ENCODE measurements at places on chromosomes 11 and 22.

GRCh38 chr11:64969209-64969608 lies 2.7 kb downstream of the MAJIN start:
- DNase-seq, result peak; percentile 29

GRCh38 chr22:48750282-48750681 lies 1077.4 kb downstream of the BRD1 start:
- no peak for DNase-seq

DNA sequence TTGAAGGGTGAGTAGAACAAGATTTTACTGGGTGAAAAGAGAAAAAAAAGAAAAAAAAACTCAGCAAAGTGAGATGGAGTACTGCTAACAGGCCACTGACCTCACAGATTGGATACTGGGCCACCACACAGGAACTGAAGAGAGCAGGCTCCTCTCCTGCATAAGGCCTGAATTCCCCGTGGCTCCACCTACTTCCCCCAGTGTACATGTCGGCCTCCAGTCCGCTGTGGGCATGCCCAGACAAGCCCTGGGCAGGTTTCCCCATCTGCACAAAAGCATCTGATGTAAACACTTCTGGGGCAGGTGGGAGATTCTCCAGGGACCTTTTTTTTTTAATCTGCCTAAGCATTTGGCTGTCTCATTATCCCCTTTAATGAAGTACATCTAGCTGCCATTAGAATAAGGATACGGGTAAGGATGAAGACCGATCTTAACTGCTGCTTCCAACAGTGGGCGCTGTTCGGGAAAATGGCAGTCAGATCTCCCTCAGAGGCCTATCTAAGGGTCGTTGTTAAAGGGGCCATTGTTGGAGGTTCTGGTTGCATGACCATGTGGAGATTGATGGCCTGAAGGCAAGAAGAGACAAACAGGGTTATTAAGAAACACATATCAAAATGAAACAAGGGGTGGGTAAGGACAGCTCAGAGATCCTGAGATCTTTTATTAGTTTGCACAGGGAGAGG lies 48.5 kb downstream of the MS4A13 start:
- no peak for DNase-seq

DNA sequence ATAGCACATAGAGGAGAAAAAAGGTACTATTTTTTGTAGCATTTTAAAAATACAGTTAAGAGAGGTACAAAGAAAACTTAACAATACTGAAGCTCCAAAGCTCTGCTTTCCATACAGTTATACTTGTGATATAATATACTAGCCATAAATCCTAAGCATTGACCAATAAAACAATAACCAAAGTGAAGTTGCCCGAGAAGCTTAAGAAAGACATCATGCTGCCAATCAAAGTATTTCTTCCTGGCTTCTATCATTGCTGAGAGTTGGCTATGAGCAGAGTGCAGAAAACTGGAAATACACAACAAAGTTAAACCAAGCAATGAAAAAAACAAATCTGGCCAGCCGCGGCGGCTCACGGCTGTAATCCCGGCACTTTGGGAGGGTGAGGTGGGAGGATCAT lies 84.2 kb downstream of the RBFOX2 start:
- DNase-seq, result no peak

- DNase-seq, result no peak
These were observed 55.2 kb downstream of the NECTIN1 start for GRCh38 chr11:119673759-119674336.

DNA sequence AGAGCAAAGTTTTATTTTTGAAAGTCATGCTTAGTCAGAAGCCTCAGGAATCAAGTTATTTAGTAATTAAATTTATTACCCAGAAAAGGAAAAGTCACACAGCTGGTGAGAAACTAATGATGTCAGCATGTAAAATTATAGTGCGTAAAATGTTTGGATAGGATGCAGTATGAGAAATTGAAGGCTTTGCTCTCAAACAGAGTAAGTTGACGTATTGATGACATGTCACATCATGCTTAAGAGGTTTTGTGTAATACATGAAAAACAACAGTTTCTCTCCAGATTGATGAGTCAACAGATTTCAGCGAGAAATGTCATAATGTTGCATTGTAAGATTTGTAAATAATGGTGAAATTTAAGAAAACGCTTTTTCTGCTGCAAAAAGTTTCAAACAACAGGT lies 769.8 kb downstream of the METTL15 start:
- DNase-seq, result peak; percentile 9

- no peak for DNase-seq
These were observed 532.1 kb downstream of the BUD13 start for GRCh38 chr11:116240710-116241109.

DNA sequence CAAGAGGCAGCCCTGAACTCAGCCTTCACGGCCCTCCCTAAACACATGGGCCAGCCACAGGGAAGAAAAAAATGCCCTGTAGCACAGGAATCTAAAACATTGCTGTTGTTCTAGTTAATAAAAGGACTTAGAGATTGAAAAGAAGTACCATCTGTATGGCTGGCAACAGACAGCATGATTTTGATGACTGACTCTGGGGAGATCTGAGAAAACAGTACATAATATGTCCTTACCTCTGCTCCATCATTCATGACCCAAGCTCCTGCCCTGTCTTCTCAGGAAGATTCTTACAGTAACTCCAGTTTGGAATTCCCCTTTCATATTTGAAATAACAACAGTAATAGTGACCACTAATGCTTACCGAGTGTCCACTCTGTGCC lies 244.2 kb downstream of the ETS1 start:
- no peak for DNase-seq

DNA sequence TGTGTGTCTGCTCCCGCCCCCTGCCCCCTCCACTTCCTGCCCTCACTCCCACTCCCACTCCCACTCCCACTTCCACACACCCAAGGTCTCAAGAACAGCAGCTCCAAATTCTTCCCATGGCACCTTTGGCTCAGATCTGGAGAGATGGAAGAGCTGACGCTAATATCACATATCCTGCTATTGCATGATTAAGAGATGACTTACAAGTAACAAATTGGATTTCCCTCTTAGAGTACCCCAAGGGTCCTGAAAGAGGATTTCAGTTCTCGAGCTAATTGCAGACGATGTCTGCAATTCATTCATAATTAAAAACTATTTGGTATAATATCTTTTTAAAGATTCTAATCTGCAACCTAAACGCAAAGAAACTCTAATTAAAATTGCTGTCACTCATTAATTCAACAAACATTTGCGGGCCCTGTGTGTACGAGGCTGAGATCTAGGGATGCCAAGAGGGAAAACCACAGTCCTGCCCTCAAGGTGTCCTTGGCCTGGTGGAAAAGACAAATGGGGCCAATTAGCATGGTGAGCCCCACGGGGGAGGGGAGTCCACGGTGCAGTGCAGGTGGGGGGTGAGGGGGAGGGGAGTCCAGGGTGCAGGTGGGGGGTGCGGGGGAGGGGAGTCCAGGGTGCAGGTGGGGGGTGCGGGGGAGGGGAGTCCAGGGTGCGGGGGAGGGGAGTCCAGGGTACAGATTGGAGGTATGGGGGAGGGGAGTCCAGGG lies 50.3 kb downstream of the CELSR1 start:
- no peak for DNase-seq

DNA sequence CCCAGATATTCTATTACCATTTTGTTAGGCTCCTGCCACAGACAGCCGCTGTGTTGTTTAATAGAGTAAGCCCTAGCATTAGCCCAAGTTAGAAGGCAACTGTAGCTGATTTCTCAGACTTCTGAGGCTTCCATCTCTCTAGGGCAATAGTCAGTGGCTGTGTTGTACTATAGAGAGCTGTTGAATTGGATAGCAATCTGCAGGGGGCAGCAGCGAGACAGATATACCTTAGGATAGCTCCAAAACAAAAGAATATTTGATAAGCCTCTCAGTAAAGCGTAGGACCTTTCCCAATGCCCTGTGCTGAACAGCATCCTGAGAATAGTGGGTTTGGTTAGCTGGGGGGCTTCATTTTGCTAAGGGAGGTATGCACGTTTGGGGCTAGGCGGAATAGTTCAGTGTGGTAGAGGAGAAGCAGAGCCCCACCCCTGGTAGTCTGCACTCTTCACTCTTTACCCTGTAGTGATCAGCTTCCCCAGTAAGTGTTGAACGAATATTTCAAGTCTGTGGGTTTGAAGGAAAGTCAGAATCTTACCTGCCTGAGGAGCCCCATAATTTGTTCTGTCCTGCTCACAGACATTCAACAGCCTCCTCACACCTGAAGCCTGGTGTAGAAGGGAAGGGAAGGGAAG lies 515.1 kb downstream of the INSC start:
- DNase-seq, result no peak

- no peak for DNase-seq
These were observed 55.2 kb downstream of the ST3GAL4 start for GRCh38 chr11:126410649-126411048.

- DNase-seq, result peak; percentile 76
These were observed 1.3 kb upstream of the SSH3 start for GRCh38 chr11:67301951-67302516.

DNA sequence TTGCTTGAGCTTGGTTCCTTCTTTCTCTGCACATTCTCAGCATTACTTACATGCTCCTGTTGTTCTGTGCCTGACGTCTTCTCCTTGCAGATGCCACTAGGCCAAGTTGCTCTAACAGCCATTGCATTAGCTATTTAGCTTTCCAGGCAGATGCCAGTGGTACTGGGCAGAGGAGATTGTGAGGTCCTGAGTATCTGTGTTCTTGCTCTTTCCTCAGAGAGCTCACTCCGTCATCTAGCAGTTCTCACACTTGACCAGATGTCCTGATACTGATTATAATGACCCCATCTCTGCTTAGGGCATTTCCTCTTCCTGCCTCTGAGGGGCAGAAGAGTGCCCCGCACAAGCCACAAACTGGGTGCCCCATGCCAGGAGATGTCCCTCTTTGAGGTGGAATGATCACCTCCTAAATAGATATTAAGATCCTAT lies 30.7 kb downstream of the ARHGAP1 start:
- no peak for DNase-seq

- peak; percentile 55 for DNase-seq
These were observed 6.3 kb upstream of the SYNGR1 start for GRCh38 chr22:39343259-39344045.

DNA sequence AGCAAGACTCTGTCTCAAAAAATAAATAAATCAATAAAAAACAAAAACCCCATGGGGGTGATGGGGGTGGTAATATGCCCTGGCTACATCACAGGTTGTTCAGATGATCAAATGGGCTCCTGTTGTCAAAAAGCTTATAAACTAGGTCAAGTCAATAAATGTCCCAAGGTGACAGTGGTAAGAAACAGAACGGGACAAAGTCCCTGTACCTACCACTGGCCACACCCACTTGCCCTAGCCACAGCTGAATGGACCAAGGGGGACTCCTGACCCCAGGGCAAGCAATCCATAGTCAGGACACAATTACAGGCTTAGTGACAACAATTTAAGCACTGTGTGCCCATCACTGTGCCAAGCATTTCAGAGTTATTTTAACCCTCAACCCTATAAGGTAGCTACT lies 6.0 kb downstream of the NAGA start:
- DNase-seq, result no peak

GRCh38 chr11:74388678-74389327 lies 9.4 kb downstream of the PGM2L1 start:
- DNase-seq, result peak; percentile 57

- no peak for DNase-seq
These were observed 3.8 kb upstream of the MMP7 start for GRCh38 chr11:102534261-102534872.

DNA sequence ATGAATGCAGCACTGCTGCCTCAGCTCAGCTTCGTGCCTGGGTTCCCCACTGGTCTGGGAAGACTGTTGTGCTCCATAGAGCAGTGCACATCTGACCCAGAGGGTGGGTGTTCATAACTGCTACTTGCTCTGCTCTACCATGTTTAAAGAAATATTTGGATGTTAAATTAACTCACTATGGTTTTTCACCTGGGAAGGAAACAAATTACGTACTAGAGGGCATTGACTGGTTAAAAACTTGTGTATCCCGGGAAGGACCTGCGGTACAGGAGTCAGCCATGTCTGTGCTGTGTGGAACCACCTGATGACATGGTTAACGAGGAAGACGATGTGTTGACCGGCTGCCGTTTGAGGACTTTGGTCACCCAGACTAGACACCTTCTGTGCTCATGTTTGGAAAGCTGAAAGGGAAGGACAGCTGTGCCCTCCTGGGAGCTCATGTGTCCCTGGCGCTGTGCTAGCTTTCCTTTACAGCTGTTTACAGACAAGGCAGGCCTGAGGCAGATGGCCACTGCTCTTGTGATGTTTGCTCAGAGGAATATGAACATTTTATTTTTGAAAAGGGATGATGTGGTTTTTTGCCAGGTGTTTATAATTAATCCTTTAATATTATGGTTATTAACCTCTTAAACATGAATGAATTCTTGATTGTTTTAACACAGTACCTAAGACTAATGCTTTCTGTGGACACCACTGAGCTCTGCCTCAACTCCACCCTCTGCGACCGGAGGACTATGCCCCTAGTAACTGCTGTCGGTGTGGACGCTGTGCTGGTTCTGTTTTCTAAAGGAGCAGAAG lies 14.3 kb upstream of the AIFM3 start:
- DNase-seq, result no peak

All from astrocyte of the spinal cord (primary cell).